Frontal cortex (tissue), 4 donors: ENCODE measurements at places on chromosomes 16 and 17. TPM values are rescaled to one million over a fixed set of nuclear protein-coding genes. Genes with fewer than 3 reads are reported as not detected.

PTGES3L gene
- 2.9 TPM for total RNA-seq

ACE gene
- 4.5 TPM for total RNA-seq

METRN gene
- 23.6 TPM for total RNA-seq

TNFRSF13B gene
- not detected for total RNA-seq

CES4A gene
- total RNA-seq: 9.0 TPM

ITGAL gene
- total RNA-seq: 0.82 TPM

SLFN12L gene
- total RNA-seq: 0.41 TPM

UBE2O gene
- 37.5 TPM for total RNA-seq

CHST4 gene
- total RNA-seq: not detected

ZNF205 gene
- total RNA-seq: 17.9 TPM

TSC2 gene
- total RNA-seq: 39.5 TPM

SSTR5 gene
- not detected for total RNA-seq

CLEC10A gene
- not detected for total RNA-seq

RAB37 gene
- total RNA-seq: 0.82 TPM

NKD1 gene
- total RNA-seq: 2.4 TPM

PTX4 gene
- total RNA-seq: not detected

ITGAD gene
- total RNA-seq: not detected

C17orf78 gene
- total RNA-seq: not detected

LAT gene
- total RNA-seq: 0.41 TPM

UBTF gene
- 69.3 TPM for total RNA-seq

DOC2B gene
- total RNA-seq: 35.1 TPM

TNFRSF17 gene
- 2.0 TPM for total RNA-seq
